Esophagus mucosa (tissue), 1 donor: ENCODE measurements at places on chromosomes 16 and 17. TPM values are rescaled to one million over a fixed set of nuclear protein-coding genes. Genes with fewer than 3 reads are reported as not detected.

ZNF205 gene
- 5.6 TPM for total RNA-seq

SOX15 gene
- total RNA-seq, result 74.0 TPM

GPR142 gene
- not detected for total RNA-seq

NPIPA8 gene
- total RNA-seq, result 5.8 TPM

SULT1A2 gene
- 0.32 TPM for total RNA-seq

HBA1 gene
- 7.9 TPM for total RNA-seq

KREMEN2 gene
- total RNA-seq, result 1.3 TPM

GRCh38 chr17:83080858-83081683 lies 1.7 kb downstream of the METRNL start:
- peak; percentile 7 for ATAC-seq

GRCh38 chr17:7407485-7408251 lies at the start of gene NLGN2:
Gene NLGN2, plus strand, starts transcription at chr17:7407845. Its CDS starts 411 bp downstream, at chr17:7408256.
- ATAC-seq, result no peak

DNA sequence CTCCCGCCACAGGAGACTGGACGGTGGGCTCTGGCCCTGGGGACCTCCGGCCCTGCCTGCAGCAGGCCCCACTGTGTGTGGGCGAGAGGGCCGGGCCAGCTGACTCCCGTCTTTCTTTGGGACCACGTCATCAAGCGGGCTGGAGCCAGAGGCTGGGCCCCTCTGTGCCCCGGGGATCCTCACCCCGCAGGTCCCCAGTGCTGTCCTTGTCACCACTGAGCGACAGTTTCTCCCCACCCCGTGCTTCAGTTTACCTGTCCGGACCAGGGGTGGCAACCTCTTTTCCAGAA lies 181.9 kb upstream of the ZNF469 start:
- no peak for ATAC-seq

DNA sequence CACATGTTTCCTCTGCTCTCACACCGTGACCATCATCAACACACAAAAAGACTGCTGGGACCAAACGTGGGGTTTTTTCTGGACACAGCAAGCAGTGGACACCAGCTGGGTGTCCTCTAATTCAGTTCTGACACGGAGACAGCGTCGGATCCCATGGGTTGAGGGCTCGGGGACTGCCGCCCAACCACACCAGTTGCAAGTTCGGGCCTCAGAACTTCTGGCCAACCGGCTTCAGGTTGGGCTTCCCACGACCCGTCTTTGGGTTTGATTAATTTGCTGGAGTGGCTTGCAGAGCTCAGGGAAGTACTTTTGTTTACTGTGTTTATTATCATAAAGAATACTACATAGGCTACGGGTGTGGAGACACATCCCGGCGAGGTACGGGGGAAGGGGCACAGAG lies 97.8 kb downstream of the BANP start:
- no peak for ATAC-seq

DNA sequence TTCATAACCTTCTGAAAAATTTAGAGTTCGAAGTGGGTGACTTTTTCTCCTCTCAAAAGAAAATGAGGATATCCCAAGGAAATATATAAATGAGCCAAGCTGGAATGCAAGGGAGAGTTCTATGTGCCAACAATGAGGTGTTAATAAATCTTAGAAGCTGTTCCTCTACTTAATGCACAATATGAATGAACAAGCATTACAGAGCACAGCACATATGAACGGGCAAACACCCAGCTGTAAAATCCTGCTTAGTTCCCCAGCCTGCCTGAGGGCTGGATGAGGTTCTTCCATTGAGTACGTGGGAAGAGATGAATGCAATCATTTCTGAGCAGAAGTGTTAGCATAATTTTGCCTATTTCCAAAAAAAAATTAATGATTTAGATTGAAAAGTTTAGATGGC lies 58.1 kb downstream of the WDR59 start:
- ATAC-seq, result peak; percentile 67

DNA sequence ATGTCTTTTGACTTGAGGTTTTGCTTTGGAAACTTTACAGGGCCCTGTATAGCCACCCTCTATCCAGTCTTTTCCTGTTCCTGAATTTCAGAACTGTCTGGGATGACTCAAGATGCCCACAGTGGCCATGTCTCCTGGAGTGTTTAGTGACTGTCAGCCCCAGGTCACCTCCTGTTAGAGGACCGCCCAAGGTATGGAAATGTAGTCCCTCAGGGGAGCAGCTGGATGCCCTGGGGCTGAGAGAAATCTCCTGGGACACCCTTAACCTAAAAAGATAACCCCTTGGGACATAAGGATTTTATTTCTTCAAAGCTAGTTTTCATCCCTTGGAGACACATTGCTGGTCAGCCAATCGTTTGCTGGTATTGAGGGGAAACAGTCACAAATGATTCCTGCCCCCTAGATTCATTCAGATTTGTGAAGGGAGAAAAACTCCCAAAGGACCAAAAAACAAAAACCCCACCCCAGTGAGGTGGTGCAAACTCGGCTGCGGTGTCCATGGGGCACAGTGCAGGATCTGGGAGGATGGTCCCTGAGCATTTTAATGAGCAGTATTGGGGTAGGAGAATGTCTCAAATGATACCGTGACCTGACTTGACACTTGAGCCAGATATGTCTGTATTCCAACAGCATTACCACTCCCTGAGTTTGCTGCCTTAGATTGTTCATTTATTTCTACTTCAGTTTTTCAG lies 1.7 kb downstream of the ZNF267 start:
- ATAC-seq, result peak; percentile 30

GRCh38 chr17:8421571-8421970 lies 14.1 kb upstream of the NDEL1 start:
- ATAC-seq, result peak; percentile 85

DNA sequence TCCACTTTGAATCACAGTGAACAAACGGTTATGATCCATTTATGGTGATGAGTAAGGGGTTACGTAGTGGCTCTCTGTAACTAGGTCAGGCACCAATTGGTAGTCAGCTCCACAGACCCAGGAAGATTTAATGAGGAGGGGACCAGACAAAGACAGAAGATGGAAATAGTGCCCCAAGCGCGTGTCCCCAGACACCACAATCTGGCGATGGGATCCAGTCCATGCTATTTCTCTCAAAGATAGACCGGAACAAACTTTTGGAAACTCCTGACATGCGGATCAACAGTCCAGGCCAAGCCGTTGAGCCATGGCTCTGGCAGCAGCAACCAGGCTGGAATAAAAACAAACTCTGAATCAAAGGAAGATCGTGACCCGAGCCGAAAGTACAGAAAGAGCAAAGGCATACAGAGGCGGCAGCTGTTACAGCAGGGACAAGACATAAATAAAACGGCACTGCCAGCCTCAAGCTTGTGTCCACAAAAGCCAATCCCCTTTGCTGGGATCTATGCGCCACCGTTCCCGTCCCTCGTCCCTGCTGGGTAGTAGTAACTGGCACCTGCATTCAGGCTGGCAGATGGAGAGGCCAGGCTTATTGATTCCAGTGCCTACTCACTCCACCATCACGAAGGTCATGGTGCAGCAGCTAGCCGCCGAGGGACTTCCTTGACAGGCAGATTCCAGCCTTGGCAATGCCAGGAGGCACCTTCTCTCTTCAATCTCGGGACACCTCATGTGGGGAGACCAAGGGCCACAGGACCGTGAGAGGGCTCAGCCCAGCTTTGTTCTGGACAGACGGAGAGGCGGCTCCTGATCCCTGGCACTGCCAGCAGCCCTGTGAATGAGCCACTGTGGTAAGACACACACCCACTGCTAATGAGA lies 50.2 kb downstream of the CDH11 start:
- ATAC-seq, result no peak

DNA sequence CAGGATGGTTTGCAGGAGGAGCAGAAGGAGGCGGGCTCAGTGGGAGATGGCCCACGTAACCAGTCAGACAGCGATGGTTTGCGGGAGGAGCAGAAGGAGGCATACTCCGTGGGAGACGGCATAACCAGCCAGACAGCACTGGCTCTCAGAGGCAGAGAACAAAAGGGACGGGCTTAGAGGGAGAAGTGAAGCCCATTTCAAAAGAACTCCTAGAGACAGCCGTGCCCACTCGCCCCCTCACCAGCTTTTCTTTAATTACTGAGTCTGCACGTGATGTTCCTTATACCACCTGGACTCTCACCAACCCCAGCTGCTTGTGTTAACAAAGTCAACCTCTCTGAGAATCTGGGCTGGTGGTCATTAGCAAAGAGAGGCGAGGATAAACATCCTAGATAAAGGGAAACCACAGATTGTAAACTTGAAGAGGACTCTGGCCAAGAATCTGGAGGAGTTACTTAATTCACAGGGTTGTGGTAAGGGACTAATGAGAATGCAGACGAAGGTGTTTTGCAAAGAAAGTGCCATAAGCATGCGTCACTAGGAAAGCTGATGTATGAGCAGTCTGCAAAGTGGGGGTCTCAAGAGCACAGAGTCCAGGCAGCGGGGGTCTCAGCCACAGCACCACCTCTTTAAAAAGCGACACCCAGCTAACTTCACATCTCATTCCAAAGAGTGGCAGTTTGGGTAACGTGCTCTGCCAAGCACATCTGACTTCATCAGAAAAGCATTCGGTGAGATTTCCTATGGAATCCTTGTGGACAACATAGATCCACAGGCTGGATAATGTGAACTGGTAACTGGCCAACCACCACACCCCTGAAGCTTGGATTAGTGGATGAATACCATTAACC lies 51.7 kb downstream of the NXN start:
- ATAC-seq, result peak; percentile 79

GRCh38 chr16:85149776-85150175 lies 37.5 kb upstream of the CIBAR2 start:
- ATAC-seq, result no peak

- ATAC-seq, result peak; percentile 57
Observed at GRCh38 chr17:18361837-18362697, 1.3 kb downstream of the SHMT1 start.

DNA sequence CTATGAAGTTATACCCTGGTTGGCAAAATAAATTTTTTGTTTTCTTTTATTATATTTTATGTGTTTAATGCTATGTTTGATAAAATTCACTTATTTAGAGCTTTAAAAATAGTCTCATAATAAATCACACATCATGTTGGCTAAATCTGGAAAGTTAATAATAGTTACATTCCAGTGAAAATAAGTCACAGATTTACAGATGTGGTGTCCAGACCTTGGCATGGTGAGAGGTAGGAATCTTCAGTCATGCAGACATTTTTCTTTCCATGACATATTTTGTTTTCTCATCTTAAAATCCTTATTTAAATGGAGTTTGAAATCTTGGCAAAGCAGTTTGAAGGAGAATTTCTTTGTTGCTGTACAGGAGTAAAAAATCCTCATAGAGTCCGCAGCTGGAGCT lies 48.1 kb upstream of the GOSR1 start:
- ATAC-seq, result no peak

DNA sequence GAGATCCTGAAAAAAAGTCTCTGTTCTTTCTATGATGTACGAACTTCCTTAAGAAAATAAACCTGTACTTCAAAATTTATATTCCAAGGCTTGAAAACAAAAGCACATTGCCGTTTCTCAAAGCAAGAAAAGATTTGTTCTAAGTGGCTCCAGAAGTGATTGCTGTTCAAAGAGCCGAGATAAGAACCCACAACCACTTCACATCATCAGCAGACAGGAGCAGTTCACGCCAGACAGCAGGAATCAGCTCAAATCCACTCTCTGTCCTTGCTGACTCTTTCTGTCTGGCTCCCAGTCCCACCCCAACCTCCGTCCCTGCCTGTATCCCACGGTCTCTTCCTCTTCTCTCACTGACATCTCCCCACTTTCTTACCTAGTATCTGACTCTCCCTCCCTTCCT lies 85.0 kb upstream of the MYOCD start:
- ATAC-seq, result no peak

DNA sequence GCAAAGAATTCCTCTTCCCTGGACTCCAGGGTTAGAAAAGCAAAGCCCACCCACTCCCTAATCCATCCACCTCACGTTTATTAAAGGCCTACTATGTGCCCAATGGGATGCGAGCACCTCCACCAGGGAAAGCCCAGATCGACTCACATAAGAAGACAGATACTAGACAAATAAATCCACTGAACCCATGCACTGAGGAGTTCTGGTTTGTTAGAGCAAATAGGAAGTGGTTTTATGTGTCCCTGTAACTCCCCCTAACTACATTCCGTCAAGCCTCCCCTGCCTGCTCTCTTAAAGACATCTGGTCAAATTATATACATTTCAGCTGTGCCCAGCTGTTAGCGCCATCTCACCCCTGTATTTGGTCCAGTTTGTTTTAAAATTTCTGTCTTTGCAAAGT lies 218.5 kb upstream of the RPL38 start:
- no peak for ATAC-seq
